ENCODE measurements at places on chromosomes 11 and 22.
A peak's percentile ranks its signal among the peaks of the same experiment; 100 is the strongest.

GRCh38 chr11:39571081-39571480 lies 1888.4 kb downstream of the LRRC4C start:
- H3K4me3 ChIP-seq, result no peak overlapping the region
- H3K36me3 ChIP-seq, result no peaks in the 10 kb centered on the region

DNA sequence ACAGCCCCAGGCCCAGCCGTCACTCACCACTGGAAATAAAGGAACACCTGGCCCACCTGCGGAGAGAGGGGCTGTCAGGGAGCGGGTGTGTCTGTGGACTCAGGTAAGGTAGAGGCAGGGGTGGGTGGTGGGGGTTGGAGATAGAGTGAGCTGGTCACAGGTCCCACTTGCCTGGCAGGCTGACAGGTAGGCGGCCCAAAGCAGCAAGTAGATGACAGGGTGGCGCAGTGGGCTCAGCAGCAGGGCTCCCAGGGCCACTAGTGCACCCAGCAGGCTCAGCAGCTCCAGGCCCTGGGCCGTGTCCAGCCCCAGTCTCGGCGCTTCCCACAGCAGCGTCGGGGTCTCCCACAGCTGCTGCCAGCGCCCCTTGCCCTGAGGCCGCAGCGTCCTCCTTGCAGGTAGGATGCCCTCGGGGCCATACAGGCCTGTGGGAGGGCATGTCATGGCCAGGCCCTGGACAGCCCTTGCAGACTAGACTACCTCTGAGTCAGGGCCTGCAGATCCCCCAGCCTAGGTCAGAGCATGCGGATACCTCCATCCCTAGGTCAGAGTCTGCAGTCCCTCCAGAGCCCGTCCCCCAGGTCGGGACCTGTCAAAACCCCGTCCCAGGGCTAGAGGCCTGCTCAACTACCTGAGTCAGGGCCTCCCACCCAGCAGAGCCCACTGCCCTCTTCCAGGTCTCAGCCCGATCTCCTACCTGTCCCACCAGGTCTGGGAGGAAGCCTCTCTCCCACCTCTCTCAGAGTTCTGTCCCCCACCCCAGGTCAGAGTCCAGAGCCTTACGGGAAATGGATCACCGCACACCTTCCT lies 686 bp downstream of the LMF2 start:
- peaks cover 4% of the 10 kb centered on the region for H3K4me1 ChIP-seq
- no peak overlapping the region for H3K27ac ChIP-seq
- H3K36me3 ChIP-seq, result no peaks in the 10 kb centered on the region
- H3K4me3 ChIP-seq, result peak overlapping the region; percentile 94
- DNase-seq, result peak; percentile 53
- no peaks in the 10 kb centered on the region for H3K27me3 ChIP-seq

DNA sequence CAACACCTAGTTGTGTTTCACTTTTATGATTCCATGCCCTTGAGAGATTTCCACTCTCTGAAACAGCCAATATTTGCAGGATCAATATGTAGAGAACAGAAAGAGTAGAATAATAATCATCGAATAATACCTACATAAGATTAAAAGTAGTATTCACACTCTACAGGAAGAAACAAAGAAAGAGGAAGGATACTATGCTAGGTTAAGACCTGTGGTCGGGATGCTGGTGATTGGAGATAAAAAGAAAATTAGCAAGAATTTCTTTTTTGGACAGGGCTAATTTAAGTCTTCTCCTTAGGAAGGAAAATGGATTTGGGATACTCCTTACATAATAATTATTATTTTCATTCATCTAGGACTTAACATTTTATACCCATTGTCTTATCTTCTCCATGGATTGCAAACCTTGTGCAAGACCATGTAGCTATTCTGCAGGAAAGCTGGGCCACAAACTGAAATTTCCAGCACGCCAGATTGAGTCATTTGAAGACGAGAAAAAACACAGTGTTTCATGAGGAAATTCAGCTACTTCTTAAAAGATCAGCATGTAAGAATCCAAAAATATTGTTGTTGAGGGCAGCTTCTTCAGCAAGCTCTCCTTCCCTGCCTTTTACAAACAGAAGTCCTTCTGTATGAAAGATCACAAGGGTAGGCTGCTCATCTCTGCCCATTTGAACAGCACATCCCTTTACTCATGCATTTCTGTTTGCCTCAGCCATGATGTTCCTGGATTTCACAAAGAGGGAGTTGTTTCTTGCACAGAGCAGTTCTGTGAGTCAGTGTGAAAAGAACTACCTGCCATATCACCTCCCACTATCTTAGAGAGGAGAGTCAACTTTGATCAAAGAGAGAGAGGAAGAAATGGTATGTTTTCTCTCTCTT lies 90.7 kb downstream of the FAM76B start:
- no peaks in the 10 kb centered on the region for H3K4me1 ChIP-seq
- H3K27ac ChIP-seq, result no peak overlapping the region
- H3K27me3 ChIP-seq, result no peaks in the 10 kb centered on the region
- H3K4me3 ChIP-seq, result no peak overlapping the region

DNA sequence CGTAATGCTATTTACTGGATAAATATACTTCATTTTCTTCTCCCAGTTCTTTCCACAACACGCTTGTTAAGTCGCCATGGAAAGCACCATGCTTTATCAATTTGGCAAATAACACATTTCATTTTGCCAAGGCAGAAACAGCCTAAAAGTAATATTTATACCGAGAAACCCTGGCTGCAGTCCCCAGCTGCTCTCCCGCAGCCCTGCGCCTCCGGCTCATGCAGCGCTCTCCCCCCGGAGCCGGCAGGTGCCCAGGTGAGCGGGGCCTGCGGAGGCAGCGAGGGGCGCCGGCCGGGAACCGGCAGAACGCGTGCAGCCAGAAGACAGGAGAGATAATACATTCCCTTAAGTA lies 681 bp upstream of the ARHGEF12 start:
- no peaks in the 10 kb centered on the region for H3K27me3 ChIP-seq
- H3K4me3 ChIP-seq, result peak overlapping the region; percentile 98
- peak overlapping the region; percentile 32 for H3K27ac ChIP-seq
- H3K4me1 ChIP-seq, result no peaks in the 10 kb centered on the region
- DNase-seq, result no peak

DNA sequence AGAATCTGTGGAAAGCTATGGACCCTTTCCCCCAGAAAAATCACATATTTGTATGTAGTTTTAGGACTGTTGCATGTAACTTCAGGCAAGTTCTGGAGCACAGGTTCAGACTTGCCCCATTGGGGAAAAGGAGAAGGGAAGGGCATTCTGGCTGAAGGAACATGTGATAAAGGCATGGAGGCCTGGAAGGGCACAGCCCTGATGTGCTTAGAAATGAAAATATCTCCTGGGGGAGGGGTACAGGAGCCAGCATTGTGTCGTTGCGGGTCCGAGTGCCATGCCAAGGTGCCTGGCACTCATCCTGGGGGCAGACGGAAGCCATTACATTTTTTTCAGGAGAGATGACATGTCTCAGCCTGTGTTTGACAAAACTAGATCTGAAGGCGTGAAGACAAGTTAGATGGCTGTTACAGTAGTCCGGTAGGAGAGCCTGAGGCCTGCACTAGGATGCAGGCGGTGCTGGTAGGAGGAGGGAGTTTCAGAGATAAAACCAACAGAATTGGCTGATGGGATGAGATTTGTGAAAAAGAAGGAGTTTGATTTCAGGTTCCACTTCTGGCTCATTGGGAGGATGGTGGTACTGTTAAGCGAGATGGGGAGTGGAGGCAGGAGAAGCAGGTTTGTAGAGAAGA lies 96.9 kb downstream of the TEAD1 start:
- H3K4me3 ChIP-seq, result no peak overlapping the region
- H3K36me3 ChIP-seq, result no peaks in the 10 kb centered on the region
- peaks cover 5% of the 10 kb centered on the region for H3K4me1 ChIP-seq
- H3K27me3 ChIP-seq, result no peaks in the 10 kb centered on the region
- H3K27ac ChIP-seq, result no peak overlapping the region
- no peak for DNase-seq

GRCh38 chr11:106714199-106714598 lies 304.1 kb downstream of the GUCY1A2 start:
- no peak overlapping the region for H3K27ac ChIP-seq
- H3K4me3 ChIP-seq, result no peak overlapping the region
- H3K27me3 ChIP-seq, result no peaks in the 10 kb centered on the region
- peaks cover 3% of the 10 kb centered on the region for H3K4me1 ChIP-seq

DNA sequence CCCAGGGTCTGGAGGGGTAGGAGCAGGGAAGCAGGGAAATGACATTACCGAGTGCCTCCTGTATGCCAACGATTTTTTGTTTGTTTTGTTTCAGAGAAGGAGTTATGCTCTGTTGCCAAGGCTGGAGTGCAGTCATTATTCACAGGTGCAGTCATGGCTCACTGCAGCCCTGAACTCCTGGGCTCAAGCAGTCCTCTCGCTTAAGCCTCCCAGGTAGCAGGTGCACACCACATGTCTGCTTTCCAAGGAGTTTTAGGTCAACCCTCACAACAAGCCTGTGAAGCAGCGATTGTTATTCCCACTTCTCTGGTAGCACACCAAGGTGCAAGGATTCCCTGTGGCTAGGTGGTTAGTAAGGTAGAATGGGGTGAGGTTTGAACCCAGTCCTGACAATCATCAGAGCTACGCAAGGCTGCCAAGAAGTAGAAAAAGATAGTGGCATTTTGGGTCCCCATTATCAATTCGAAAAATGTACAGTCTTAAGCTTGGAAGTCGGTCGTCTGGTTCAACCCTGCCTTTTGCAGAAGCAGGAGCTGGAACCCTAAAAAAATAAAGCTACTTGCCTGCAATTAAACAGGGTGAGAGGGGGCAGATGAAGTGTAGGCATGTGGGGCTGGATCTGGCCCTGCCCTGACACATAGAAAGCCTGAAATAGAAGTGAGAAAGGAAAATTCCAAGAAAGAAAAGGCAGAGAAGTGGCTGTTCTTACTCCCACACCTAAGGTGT lies 9.1 kb downstream of the UCP3 start:
- no peaks in the 10 kb centered on the region for H3K27me3 ChIP-seq
- no peak for DNase-seq
- no peak overlapping the region for H3K4me3 ChIP-seq
- no peaks in the 10 kb centered on the region for H3K4me1 ChIP-seq
- H3K27ac ChIP-seq, result no peak overlapping the region

DNA sequence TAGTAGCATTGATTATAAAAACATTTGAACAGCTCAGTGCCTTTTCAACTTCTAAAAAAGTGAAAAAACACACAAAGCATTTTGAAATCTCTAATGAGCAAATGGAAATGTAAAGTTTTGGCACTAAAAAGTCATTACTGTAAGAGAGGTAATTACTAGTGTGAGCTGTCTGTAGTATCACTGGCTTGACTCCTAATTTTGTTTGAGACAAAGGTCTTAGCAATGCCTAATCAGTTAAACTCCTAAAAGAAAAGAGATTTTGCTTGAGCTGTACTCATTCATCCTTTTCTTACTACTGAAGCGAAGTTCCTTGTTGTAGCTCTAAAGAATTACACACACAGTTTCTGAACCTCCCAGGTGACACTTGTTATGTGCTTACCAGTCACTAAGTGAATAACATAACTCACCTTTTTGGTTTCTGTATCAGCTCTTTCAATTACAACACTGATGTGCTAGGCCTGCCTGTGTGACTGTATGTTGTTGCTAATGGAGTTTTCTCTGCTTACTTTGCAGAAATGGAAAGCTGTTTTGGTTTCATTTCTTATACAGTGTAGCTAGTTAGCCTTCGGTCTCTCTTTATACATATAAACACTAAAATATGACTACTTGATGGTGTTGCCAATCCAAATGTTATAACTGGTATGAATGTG lies 924.4 kb upstream of the TENM4 start:
- H3K27me3 ChIP-seq, result no peaks in the 10 kb centered on the region
- H3K36me3 ChIP-seq, result no peaks in the 10 kb centered on the region
- H3K27ac ChIP-seq, result no peak overlapping the region
- no peaks in the 10 kb centered on the region for H3K4me1 ChIP-seq

DNA sequence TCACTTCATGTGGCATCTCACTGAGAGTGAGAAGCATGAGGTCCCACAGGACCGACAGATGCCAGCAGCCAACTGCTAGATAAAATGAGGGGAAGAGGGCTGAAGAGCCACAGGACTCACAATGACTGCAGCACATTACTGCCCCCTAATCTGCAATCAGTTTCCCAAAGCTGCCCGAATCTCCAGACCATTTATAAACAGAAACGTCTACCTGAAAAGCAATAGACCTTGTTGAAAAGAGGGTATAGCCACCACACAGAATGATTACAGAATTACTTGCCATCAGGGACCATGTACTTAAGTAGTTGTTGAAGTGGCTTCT lies 12.4 kb upstream of the TEF start:
- DNase-seq, result no peak
- H3K27me3 ChIP-seq, result no peaks in the 10 kb centered on the region
- H3K4me1 ChIP-seq, result peaks cover 7% of the 10 kb centered on the region
- H3K36me3 ChIP-seq, result no peaks in the 10 kb centered on the region

GRCh38 chr22:33401291-33401690 lies 343.1 kb upstream of the SYN3 start:
- DNase-seq, result no peak
- H3K36me3 ChIP-seq, result no peaks in the 10 kb centered on the region
- H3K27ac ChIP-seq, result no peak overlapping the region
- H3K4me1 ChIP-seq, result no peaks in the 10 kb centered on the region
- no peak overlapping the region for H3K4me3 ChIP-seq

DNA sequence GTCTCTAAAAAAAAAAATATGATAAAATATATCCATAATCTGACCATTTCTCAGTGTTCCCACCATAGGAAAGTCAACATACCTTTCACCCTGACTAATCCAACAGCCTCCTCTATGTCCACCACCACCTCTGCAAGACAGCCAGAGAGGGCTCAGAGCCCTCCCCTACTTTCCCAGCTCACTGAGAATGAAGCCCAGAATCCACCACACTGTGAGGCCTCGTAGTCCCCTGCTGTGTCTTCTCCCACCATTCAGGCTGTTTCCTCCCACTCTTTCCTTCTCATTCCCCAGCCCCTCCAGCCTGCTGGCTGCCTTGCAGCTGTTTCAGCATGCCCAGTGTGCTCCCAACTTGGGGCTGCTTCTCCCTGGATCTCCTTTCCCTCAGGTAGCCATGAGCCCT lies 27.0 kb downstream of the SGSM3 start:
- peaks cover 2% of the 10 kb centered on the region for H3K4me1 ChIP-seq
- no peak overlapping the region for H3K4me3 ChIP-seq
- peak; percentile 52 for DNase-seq
- H3K27me3 ChIP-seq, result no peaks in the 10 kb centered on the region
- peak overlapping the region; percentile 26 for H3K27ac ChIP-seq

DNA sequence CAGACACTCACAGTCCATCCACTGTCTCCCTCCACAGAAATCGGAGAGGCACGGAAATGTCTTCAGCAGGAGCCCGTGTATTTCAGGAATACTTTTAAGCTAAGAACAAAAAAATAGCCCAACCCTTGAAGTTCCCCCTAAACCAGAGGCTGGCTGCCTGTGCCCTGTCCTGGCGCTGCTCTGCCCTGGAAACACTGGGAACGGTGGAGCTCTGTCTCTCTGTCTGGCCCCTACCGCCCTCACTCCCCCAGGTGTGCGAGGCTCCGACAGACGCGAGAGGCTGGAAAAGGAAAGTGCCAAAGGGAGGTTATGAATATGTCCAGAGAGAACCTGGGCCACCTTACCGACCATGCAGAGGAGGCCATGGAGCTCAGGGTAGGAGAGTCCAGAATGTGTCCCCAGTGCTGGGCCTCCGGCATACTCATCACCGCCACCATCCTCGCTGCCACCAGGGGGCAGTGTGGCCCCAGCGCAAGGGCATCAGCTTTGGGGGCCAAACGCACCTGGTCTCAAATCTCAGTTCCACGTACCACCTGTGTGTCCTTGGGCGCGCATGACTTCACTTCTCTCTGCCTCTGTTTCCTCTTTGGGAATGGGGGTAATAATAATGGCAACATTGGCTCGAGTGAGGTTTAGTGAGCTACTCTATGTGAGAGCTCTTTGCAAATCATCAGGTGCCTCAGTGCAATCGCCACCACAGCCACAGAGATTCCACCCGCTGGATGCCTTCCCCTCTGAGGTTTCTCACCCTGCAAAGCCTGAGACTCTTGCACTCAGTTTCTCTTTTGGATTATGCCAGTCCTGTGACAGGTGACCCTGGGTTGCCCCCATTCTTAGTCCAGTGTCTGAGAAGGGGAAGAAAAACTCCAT lies 10.4 kb upstream of the SLCO2B1 start:
- H3K4me3 ChIP-seq, result no peak overlapping the region
- H3K27me3 ChIP-seq, result no peaks in the 10 kb centered on the region
- H3K4me1 ChIP-seq, result no peaks in the 10 kb centered on the region
- H3K36me3 ChIP-seq, result no peaks in the 10 kb centered on the region
- H3K27ac ChIP-seq, result no peak overlapping the region
- peak; percentile 95 for DNase-seq
